ENCODE measurements at places on chromosomes 6 and 20.

DNA sequence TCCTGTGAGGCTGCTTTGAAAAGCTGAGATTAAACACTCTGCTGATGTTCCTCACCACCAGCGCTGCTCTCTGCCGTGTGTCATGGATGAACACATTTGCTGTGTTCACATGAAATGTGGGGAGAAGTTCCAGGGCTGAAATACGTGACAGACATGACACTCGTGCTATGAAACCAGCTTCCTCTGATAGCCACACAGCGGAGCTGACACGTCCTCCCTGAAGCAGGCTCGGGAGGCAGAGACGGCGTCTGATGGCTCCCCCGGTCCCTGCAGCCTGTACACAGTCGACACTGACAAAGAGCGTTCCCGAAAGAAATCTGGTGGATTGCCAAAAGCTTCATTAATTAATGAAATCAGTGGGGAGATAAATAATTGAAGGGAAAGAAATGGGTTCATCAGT, 17.5 kb downstream of the AGPAT4 start:
- no peak for DNase-seq

GRCh38 chr6:11589261-11589660, 51.7 kb downstream of the TMEM170B start:
- no peak for DNase-seq

- peak; percentile 70 for DNase-seq
Measured at GRCh38 chr20:3846740-3847428, at the start of gene MAVS. TSS of gene MAVS (plus strand) at chr20:3846834. CDS start at chr20:3854625, 7,791 bp downstream.

DNA sequence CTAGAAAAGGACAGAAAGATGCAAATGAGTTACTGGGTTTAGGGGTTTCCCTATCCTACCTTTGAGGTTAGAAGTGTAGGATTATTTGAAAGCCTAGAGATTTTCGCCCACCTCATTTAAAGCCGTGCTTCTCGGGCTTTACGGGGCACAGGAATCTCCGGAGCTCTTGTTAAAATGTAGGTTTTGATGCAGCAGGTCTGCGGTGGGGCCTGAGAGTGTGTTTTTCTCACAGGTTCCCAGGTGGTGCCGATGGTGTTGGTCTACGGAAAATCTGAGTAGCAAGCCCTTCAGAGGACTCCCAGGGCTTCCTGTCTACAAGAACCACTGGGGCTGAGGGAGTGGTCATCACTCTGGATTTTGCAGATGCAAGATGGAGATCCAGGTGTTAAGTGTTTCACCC, 47.5 kb downstream of the TRAM2 start:
- DNase-seq = no peak

DNA sequence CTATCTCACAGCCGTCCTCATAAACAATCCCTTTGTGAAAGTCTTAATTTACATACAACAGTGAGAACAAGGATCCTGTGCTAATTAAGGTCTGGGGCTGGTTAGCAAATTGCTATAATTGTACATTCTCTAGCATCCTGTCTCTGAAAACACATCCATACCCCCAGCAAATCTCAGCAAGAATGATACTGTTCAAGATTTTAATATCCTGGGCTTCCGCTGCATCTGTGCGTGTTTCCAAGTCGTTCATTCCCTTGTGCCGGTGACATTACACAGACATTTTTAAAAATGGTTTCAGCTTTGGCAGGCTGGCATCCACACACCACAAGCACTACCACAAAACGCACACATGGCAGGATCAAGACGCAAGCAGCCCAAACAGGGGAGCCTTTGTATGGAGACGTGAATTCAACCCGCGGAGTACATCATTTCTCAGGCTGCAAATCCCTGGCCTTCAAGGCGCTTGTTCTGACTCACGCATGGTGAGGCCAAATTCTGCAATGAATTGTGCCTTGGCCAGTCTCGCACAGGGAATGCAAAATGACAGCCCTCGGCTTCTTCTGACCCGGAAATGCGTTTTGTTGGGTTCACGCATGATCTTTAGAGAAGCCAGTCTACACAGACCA, 20.3 kb downstream of the ZMYND8 start:
- no peak for DNase-seq

DNA sequence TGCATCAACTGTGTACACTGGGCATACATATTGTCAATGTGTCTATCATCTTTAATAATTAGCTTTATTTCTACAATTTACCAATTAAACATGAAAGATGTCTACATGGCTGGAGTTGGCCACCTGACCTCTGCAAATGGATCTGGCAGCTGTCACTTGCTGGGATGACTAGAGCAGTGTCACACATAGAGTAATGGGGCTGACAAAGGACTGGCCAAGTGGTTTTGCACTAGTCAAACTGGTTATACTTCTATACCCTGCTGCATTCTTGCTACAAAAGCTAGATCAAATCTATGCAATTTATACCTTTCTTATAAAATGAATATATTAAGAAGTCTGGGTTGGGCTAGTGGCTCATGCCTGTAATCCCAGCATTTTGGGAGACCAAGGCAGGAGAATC, 99.3 kb downstream of the SESN1 start:
- DNase-seq = no peak

GRCh38 chr20:37333848-37334318, 12.1 kb upstream of the SRC start:
- no peak for DNase-seq

DNA sequence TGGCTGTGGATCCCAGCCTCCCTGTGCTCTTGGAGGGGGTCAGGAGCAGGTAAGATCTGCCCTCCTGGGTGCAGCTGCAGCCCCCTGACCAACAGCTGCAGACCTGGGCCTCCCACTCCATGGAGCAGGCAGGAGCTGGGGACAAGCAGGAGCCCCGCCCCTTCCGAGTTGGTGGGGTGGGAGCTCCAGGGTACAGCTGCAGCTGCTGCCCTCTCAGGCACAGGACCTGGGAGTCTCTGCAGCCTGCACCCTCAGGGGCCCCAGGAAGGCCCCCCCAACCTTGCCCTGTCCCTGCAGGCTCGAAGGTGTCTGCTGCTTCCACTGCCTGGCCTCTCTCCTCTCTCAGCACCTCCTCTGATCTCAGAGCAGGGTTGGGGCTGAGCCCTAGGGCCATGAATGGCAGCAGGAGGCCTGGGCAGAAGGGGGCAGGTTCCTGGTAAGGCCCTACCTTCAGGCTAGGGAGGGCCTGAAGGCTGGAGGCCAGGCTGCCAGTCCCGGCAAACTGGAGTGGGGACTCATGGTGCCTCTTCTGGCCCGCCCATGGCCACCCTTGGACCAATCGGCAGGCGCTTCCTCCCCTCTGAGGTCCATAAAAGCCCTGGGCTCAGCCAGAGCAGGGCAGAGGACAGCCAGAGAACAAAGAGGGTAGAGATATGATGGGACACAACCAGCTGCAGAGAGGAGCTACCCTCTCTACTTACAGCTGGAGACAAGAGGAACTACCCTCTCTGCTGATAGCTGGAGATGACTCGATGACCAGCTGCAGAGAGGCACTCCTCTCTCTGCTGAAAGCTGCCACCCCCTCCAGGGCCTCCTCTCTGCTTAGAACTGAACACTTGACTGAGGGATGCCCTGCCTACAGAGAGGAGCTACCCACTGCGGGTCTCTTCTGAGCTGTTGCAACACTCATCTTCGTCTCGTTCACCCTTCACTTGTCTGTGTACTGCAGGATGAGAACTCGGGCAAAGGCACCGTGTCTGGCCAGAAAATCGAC, 7.8 kb upstream of the PACSIN1 start:
- DNase-seq = no peak

- DNase-seq = no peak
Measured at GRCh38 chr6:91438570-91438969, 851.7 kb upstream of the MAP3K7 start.

- DNase-seq = no peak
Measured at GRCh38 chr6:37244430-37245310, 12.9 kb upstream of the TBC1D22B start.

- no peak for DNase-seq
Measured at GRCh38 chr6:119895626-119896025, 546.1 kb upstream of the MAN1A1 start.

DNA sequence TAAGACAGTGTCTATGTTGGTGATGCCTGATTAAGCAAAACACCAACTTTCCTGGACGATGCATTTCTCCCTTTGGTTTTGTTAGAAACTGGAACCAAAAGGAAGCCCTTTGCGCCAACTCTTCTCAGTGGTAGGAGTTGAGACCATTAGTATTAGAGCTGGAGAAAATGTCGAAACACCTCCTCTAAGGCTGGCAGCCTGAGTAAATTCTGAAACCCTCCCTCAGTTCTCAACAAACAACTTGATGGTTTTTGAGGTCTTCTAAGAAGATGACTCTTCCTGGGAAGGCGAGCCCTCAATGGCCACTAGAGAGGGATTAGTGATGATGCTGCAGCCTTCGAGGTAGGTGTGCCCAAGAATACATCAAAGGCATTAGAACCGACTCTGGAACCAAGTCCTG, 78.4 kb upstream of the CCN6 start:
- DNase-seq = no peak

DNA sequence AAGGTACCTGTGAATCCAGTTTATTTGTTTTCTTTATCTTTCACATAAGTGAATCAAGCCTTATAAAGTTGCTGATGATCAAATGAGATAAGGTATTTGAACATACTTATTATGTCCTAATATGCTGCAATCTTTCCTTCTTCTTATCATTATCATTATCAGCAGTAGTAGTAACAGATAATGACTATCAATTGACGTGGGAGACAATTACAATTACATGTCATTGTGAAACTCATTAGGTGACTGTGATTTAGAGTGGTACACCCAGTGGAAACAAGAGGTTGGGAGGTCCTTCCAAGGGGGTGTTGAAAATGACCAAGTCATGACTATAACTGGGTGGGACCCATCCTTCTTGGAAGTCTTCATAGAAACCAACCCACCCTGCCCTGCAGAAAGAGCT, 2.8 kb downstream of the CLIC5 start:
- no peak for DNase-seq

- DNase-seq = no peak
Measured at GRCh38 chr6:81023007-81023582, 729.4 kb downstream of the TENT5A start.

DNA sequence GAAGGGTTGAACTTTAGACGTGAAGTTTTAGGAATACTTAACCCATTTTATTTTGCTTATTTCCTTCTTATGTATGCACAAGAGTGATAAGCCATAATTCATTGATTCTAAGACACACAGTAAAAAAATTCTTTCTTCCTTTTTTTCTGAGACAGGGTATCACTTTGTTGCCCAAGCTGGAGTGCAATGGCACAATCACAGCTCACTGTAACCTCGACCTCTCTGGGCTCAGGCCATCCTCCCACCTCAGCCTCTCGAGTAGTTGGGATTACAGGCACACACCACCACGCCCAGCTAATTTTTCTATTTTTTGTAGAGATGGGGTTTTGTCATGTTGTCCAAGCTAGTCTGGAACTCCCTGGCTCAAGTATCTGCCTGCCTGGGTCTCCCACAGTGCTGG, 116.6 kb upstream of the RNF24 start:
- no peak for DNase-seq

DNA sequence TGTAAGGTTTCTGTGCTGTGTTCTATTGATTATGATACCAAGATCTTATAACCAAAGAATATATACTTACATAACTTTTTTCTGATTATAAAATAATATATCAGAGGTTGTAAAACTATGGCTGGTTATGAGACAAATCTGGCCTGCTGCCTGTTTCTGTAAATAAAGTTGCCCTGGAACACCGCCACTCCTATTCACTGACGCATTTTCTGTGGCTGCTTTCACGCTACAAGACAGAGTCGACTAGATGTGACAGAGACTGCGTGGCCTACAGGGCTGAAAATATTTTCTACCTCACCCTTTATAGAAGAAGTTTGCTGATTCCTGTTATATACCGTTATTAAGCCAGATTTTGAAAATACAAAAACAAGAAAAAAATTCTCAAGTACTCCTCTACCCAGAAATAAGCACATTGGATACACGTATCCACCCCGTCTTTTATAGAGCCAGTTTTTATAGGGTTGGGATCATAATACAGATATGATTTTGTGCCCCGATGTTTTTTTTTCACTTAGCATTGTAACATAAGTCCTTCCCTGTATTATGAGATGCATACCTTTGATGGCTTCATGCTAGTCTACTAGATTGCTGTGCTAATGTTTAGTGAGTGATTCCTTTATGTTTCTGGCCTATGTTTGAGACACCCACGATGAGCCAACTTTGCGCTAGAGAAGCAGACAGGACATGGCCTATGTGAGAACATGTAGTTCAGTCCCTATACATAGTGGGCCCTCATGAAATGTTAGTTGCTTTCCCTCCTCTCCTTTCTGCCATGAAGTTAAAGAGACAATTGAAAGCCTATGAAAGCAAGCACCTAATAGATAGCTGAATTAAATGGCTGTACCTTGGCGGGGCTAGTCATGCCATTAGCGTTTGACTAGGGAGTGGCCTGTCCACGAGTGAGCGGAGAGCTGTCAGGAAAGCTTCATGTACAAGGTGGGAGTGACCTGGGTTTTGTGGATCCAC, 98.1 kb upstream of the KCNK16 start:
- no peak for DNase-seq

DNA sequence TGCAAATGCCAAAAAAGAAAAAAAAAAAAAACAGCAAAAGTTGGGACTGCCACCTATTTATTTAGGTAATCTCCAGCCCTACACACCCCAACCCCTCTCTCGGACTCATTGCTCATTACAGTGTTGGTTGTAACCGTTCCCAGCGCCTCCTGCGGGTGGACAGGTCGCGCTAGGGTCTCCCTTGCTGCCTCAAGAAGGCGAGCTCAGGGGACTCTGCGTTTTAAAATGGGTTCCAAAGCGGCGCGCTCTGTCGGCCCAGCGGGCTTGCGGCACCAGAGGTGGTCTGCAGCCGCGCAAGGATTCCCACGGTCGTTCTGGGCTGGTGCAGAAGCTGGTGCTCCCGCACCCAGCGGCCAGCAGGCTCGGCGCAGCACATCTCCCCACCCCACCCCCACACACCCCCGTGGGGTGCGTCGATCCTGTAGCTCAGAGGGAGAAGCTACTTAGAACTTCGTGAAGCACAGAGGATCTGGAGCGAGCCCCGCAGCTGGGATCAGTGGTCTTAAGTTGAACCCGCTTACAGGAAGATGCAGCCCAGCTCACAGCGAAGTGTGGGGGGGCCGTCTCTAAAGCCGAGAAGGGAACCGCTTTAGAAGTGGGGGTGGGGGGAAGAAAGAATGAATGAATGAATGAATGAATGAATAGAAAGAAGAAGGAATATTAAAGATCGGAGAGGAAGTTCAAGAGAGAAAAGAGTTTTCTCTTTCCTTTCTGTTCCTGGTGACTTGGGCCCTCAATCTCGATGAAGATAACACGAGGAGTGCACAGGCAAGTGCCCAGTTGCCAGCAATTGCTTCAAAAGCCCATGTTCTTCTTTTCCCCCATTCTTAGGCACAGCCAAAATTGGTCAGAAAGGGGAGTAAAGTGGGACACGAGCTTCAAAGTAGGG, 780 bp downstream of the TFAP2A start:
- DNase-seq = no peak

DNA sequence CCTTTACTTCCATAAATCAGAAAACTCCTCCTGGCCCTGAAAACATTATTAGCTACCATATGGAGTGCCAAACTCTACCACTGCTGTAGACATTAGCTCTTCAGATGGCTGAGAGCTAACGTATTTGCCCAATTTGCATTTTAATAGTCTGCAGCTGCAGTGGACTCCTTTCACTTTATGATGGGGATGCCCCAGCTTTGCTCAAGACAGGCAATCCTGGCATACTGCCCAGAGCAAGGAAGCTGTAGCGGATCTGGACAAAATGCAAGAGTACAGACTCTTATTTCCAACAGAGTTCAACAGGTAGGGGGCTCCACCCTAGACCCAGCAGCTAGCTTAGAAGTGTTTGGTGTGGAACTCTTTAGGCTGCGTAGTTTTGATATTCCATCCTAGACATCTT, 246.7 kb downstream of the FOXC1 start:
- DNase-seq = no peak

- DNase-seq = no peak
Measured at GRCh38 chr6:148650941-148651505, 95.8 kb upstream of the UST start.

GRCh38 chr20:57076951-57077350, 189.5 kb downstream of the BMP7 start:
- DNase-seq = no peak

All from central memory CD8-positive, alpha-beta T cell (primary cell).